ENCODE measurements at places on chromosomes 4 and X. TPM values are rescaled to one million over a fixed set of nuclear protein-coding genes. Genes with fewer than 3 reads are reported as not detected.

MAB21L2 gene
- total RNA-seq: not detected

DKC1 gene
- 46.8 TPM for total RNA-seq

- no peaks in the 10 kb centered on the region for H3K36me3 ChIP-seq
- H3K27me3 ChIP-seq: no peaks in the 10 kb centered on the region
- DNase-seq: no peak
These were observed 312.9 kb downstream of the NLGN4X start for GRCh38 chrX:5915783-5916182.

DNA sequence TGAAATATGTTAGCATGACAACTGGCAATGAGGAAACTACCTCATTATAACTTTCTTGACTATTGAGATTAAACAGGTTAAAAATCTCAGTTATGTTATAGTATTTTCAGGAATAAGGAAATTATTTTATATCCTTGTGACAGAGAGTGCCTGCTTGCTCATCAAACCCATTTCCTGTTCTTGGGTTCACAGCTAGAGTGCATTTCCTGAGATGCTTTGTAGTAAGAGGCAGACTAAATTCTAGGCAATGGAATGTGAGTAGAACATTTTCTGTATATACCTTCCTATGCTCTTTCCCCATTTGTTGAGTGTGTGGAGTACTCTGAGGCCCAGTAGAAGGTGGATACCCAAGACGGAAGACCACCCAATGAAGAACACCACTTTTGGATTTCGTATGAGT lies 96.9 kb upstream of the CASK start:
- H3K36me3 ChIP-seq: peaks cover 3% of the 10 kb centered on the region
- H3K4me1 ChIP-seq: peaks cover 13% of the 10 kb centered on the region
- H3K4me3 ChIP-seq: no peak overlapping the region
- peak overlapping the region; percentile 35 for H3K27ac ChIP-seq
- DNase-seq: no peak

GRCh38 chrX:21166272-21166982 lies 207.8 kb upstream of the CNKSR2 start:
- H3K27me3 ChIP-seq: no peaks in the 10 kb centered on the region
- H3K4me1 ChIP-seq: no peaks in the 10 kb centered on the region
- H3K36me3 ChIP-seq: no peaks in the 10 kb centered on the region
- DNase-seq: no peak

DNA sequence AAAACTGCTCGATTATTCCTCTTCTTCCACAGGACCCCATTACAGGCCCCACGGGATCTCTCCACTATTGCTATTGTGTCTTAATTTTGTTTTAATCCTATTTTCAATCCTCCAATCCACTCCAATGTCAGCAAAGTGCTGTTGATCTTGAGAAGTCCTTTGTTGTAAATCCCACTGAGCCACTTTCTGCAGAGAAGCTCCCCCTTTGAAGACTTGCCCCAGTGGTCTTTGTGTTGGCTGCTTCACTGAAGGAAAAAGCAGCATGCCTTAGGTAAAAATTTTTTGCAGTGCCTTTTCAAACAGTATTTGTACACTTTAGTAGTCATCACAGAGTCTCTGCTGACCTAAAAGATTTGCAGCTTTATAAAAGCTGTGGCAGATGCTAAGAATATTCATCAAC lies 252.0 kb upstream of the SLC7A11 start:
- H3K4me1 ChIP-seq: no peaks in the 10 kb centered on the region
- no peak overlapping the region for H3K27ac ChIP-seq
- DNase-seq: no peak
- H3K4me3 ChIP-seq: no peak overlapping the region
- no peaks in the 10 kb centered on the region for H3K36me3 ChIP-seq

- H3K36me3 ChIP-seq: peaks cover 48% of the 10 kb centered on the region
- H3K4me3 ChIP-seq: no peak overlapping the region
- no peak overlapping the region for H3K27ac ChIP-seq
- H3K4me1 ChIP-seq: peaks cover 7% of the 10 kb centered on the region
- H3K27me3 ChIP-seq: no peaks in the 10 kb centered on the region
These were observed 10.8 kb downstream of the CTBP1 start for GRCh38 chr4:1237981-1238675.
